ENCODE measurements at places on chromosomes 11 and 22.

GRCh38 chr11:28346721-28347120 lies 238.5 kb downstream of the METTL15 start:
- no peaks in the 10 kb centered on the region for H3K27me3 ChIP-seq
- no peak overlapping the region for H3K27ac ChIP-seq
- H3K4me3 ChIP-seq: no peak overlapping the region

DNA sequence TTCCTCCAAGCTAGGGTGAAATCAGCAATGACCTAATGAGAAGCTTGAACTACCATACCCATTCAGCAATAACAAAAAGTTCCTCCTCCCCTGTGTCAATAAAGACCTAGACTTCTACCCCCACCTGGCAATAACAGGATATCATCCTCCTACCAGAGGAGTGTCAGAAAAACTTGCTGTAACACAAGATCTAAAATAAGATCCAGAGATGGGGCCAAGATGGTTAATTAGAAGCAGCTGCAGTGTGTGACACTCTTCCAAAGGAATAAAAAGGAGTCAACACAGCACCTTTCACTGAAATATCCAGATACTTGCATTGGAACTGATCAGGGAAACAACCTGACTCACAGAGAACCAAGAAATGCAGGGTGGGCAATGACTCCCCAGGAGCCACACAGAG lies 84.4 kb upstream of the ARHGAP42 start:
- H3K27ac ChIP-seq: no peak overlapping the region
- H3K36me3 ChIP-seq: no peaks in the 10 kb centered on the region
- no peak for DNase-seq
- H3K27me3 ChIP-seq: no peaks in the 10 kb centered on the region
- H3K4me3 ChIP-seq: no peak overlapping the region
- no peaks in the 10 kb centered on the region for H3K4me1 ChIP-seq

DNA sequence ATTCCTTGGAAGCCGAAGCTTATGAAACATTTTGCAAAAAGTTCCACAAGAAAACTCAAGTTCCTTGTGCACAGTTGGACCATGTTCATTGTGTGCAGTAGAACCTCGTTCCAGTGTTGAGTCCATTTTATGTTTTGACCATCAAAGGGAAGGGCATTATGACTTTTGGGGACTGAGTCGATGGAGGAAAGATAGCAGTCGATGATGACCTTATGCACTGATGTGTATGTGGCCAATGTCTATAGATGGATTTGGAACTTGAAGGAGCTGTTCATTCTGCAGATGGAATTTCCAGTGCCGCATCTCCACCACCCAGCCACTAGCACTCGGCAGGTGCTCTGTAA lies 71.5 kb upstream of the IGLL5 start:
- DNase-seq: no peak
- H3K4me3 ChIP-seq: no peak overlapping the region
- no peaks in the 10 kb centered on the region for H3K36me3 ChIP-seq
- no peaks in the 10 kb centered on the region for H3K4me1 ChIP-seq
- no peaks in the 10 kb centered on the region for H3K27me3 ChIP-seq

DNA sequence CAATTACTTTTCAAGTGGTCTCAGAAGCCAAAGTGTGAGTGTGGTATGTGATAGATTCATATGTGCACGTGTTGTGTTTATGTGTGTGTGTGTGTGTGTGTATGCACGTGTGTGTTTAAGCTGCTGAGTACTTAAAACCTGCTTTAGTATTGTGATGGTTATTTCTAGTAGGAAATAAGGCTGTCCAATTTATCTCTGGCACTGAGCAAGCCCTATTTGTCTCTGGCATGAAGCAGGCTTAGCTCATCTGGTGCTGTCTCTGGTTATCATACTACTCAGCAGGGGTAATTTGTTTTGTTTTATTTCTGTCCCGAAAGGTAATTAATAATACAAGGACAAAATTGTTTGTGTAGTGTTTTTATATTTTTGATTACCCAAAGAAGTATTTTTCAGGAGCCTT lies 333.7 kb downstream of the FAT3 start:
- H3K4me1 ChIP-seq: no peaks in the 10 kb centered on the region
- no peak overlapping the region for H3K4me3 ChIP-seq
- H3K36me3 ChIP-seq: no peaks in the 10 kb centered on the region
- no peak overlapping the region for H3K27ac ChIP-seq

- no peaks in the 10 kb centered on the region for H3K36me3 ChIP-seq
- H3K4me1 ChIP-seq: no peaks in the 10 kb centered on the region
- no peak overlapping the region for H3K4me3 ChIP-seq
- no peaks in the 10 kb centered on the region for H3K27me3 ChIP-seq
Measured at GRCh38 chr22:34622602-34623001, 443.4 kb upstream of the ISX start.

- H3K36me3 ChIP-seq: no peaks in the 10 kb centered on the region
- no peak overlapping the region for H3K27ac ChIP-seq
- H3K27me3 ChIP-seq: peaks cover 38% of the 10 kb centered on the region
- no peaks in the 10 kb centered on the region for H3K4me1 ChIP-seq
Measured at GRCh38 chr22:37428649-37429586, 1.6 kb upstream of the ELFN2 start.

DNA sequence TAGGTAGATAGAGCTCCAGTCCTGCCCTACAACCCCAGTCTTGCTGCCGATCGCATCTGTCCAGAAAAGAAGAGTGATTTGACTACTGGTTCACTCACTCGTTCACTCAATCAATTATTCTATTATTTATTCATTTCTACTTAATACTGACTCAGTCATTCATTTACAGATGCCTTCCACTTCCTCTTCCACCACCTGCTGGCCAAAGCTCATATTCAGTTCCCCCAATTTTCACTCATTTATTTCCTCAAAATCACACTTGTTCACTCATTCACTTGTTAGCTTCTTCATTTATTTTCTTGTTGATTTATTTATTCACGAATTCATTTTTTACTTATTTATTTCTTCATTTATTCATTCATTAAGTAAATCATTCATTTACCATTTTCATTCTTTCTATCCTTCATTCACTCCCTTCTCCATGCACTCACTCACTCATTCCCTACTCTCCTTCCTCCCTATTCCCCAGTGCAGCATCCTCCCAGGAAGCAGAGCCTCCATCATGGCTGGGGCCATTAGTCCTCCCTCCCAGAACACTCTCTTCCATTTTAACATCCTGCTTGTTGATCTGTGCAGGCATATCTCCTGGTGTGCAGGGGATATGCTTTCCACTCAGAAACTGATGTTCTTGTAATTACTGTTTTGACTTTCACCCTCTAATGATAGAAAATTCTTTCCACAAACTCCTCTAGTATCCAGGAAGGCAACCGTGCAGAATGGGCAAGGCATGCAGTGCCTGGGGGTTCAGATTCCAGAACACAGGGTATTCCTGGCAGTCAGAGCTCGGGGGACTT lies 281.0 kb downstream of the TENM4 start:
- DNase-seq: no peak
- no peaks in the 10 kb centered on the region for H3K27me3 ChIP-seq
- no peak overlapping the region for H3K27ac ChIP-seq
- no peak overlapping the region for H3K4me3 ChIP-seq
- no peaks in the 10 kb centered on the region for H3K4me1 ChIP-seq

DNA sequence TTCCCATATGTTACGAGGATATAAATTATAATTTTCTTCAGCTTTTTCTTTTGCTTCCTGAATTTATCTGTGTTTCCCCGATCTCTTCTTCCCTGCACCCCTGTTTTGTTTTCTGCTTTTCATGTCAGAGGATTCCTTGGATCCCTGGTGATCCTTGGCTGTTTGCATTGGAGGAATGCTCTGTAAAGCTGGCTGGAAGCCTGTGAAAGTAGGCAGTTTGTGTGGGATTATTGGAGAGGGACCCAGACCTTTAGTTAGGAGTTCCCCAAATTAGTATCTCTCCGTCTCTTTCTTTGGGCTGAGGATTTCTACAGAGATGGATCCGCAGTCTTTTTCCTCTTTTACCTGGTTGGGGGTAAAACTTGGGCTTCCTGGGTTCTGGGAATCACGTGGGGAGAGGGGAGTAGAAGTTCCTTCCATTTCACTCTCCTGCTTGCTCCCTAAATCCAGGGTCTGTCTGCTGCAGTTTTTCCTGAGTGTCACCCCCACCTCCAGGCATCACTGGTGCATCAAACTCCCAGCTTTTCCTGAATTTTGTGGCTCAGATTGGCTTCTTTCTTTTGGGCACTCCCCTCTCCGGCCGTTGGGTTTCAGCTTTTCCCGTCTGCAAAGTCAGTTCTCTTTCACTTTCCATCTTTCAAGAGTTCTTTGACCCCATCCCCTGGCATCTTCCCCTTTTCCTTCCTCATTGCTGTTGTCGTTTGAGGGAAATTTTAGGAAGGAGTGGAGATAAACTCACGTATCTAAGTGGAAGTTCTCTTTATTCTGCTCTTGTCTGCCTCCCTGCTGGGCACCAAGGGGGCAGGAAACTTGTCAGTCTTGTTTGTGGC lies 79.1 kb upstream of the ALX4 start:
- H3K27me3 ChIP-seq: no peaks in the 10 kb centered on the region
- no peak for DNase-seq
- H3K27ac ChIP-seq: no peak overlapping the region
- no peaks in the 10 kb centered on the region for H3K4me1 ChIP-seq

GRCh38 chr11:127338380-127339259 lies 338.1 kb upstream of the KIRREL3 start:
- no peaks in the 10 kb centered on the region for H3K27me3 ChIP-seq
- no peak overlapping the region for H3K4me3 ChIP-seq
- DNase-seq: no peak
- no peaks in the 10 kb centered on the region for H3K36me3 ChIP-seq
- H3K27ac ChIP-seq: no peak overlapping the region

- H3K36me3 ChIP-seq: no peaks in the 10 kb centered on the region
- H3K4me3 ChIP-seq: no peak overlapping the region
- no peak overlapping the region for H3K27ac ChIP-seq
- no peak for DNase-seq
Measured at GRCh38 chr11:71466358-71466757, 13.4 kb downstream of the NADSYN1 start.

GRCh38 chr11:129946256-129946655 lies 50.9 kb upstream of the NFRKB start:
- H3K27me3 ChIP-seq: no peaks in the 10 kb centered on the region
- H3K36me3 ChIP-seq: peaks cover 51% of the 10 kb centered on the region
- no peak overlapping the region for H3K27ac ChIP-seq
- H3K4me1 ChIP-seq: no peaks in the 10 kb centered on the region
- no peak for DNase-seq

DNA sequence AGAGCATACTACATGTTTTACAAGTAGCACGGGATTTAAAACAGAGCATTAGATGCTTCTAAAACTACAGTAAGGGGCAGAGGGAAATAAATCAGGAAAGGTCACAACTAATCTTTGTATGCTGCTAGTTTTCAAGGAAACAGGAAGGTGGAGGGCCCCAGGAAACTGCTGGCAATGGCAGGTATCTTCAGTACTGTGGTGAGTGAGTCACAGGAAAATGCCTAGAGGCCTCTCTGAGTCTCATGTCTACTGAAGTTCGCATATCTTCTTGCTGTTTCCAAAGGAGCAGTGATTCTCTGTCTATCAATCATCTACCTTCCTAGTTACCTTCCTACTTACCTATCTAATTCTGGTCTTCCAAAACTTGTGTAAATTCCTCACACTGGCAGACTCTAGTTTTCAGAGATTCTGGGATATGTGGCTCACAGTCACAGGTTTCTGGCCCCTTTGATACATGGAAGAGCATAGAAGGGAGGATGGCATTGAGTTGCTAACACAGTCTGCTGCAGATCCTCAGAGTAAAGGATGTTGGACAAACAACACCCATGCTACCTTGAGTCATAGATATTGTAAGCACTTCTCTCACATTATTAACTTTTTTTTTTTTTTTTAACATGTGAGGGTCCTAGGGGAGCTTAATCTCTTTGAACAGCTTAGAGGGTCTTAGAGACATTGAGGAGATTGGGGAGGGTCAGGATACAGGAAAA lies 58.8 kb upstream of the SYN3 start:
- H3K4me1 ChIP-seq: no peaks in the 10 kb centered on the region
- H3K36me3 ChIP-seq: no peaks in the 10 kb centered on the region
- DNase-seq: no peak
- H3K27ac ChIP-seq: no peak overlapping the region
- no peak overlapping the region for H3K4me3 ChIP-seq
- peaks cover 3% of the 10 kb centered on the region for H3K27me3 ChIP-seq

DNA sequence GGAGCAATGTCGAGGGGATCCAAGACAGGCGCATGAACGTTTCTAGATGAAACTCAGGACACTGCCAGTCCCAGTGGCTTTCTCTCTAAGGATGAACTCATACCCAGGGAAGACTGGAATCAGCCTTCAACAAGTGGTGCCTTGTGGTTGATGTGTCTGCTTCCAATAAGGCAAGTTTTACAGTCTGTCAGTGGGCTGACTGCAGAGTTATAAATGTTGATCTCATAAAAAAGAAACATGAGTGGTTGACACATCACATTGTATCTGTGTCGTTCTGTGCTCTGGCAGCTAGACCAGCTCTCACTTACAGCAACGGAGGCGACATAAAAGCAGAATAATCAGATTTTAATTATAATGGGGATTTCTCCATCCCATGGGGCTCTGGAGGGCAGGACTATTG lies 96.7 kb downstream of the SNX19 start:
- DNase-seq: no peak
- no peak overlapping the region for H3K27ac ChIP-seq
- H3K36me3 ChIP-seq: no peaks in the 10 kb centered on the region
- peaks cover 2% of the 10 kb centered on the region for H3K27me3 ChIP-seq

- no peaks in the 10 kb centered on the region for H3K4me1 ChIP-seq
- H3K27me3 ChIP-seq: no peaks in the 10 kb centered on the region
- no peaks in the 10 kb centered on the region for H3K36me3 ChIP-seq
- no peak overlapping the region for H3K27ac ChIP-seq
Measured at GRCh38 chr11:102097186-102097585, 13.1 kb upstream of the YAP1 start.

GRCh38 chr22:43670513-43670912 lies 141.6 kb downstream of the EFCAB6 start:
- DNase-seq: no peak
- H3K36me3 ChIP-seq: no peaks in the 10 kb centered on the region
- H3K27me3 ChIP-seq: no peaks in the 10 kb centered on the region
- H3K4me1 ChIP-seq: no peaks in the 10 kb centered on the region
- H3K27ac ChIP-seq: no peak overlapping the region

DNA sequence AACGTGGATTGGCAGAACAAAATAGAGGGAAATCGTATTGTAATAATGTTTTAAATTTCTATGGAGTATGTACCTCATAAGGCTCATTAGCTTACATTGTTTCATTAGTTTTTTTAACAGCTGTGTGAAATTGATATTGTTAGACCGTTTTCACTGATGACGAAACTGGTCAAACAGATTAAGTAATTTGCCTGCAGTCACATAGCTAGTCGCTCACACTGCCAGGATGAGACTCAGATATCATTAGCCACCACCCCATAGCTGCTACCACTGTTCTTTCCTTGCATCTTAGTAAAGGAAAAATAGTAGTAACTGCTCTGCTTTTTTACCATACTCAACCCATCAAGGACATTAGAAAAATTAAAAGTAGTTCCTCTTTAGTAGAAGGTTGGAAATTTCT lies 64.0 kb downstream of the DKK3 start:
- H3K36me3 ChIP-seq: peaks cover 79% of the 10 kb centered on the region
- H3K4me1 ChIP-seq: peaks cover 10% of the 10 kb centered on the region
- H3K27me3 ChIP-seq: no peaks in the 10 kb centered on the region

DNA sequence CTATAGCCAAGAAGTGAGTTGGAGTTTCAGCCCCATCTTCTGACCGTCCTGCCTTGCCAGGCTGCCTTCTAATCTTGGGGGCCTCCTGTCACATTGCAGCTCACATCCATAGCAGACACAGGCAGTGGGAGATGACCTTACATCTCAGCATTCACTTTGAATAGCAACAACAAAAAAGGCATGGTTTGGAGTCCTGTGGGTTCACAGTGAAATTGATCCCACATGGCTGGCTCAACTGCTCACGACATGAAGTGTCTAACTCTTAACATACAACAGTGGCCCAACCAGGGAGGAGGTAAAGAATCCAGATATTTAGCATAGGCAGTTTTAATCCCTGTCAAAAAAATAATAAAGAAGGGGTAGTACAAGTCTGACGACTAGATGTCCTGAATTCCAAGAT lies 38.1 kb downstream of the DBX1 start:
- H3K4me3 ChIP-seq: no peak overlapping the region
- H3K36me3 ChIP-seq: peaks cover 16% of the 10 kb centered on the region
- DNase-seq: no peak
- H3K27me3 ChIP-seq: no peaks in the 10 kb centered on the region
- H3K4me1 ChIP-seq: no peaks in the 10 kb centered on the region
- H3K27ac ChIP-seq: no peak overlapping the region

Data from psoas muscle (tissue), 8 donors.